SW 1271 (cell line): ENCODE measurements at places on chromosomes 11 and 22.

- DNase-seq, result peak; percentile 87
Measured at GRCh38 chr11:86459682-86460460, 85.2 kb downstream of the CCDC81 start.

GRCh38 chr11:27233654-27234042 lies 129.4 kb downstream of the CCDC34 start:
- no peak for DNase-seq

GRCh38 chr22:19048531-19048930 lies 73.7 kb downstream of the DGCR2 start:
- DNase-seq, result no peak

GRCh38 chr11:69832561-69833413 lies 13.6 kb upstream of the FGF3 start:
- DNase-seq, result no peak

DNA sequence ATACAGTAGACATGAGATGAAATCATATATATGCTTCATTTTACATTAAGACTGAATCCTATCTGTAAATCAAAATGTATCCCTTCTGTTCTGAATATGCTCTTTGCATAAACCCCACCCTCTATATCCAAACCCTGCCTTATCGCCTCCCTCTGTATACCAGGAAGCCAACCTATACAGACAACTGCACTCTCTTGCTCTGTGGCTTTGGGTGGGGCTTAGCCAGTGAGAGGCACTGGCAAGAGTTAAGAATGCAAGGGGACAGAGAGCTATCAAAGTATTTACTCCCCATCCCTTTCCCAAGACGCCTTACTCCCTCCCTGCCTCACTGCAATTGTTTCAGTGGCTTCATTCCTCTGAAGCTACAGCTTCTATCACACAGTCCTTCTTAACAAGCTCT lies 309.8 kb downstream of the TTC28 start:
- DNase-seq, result no peak

DNA sequence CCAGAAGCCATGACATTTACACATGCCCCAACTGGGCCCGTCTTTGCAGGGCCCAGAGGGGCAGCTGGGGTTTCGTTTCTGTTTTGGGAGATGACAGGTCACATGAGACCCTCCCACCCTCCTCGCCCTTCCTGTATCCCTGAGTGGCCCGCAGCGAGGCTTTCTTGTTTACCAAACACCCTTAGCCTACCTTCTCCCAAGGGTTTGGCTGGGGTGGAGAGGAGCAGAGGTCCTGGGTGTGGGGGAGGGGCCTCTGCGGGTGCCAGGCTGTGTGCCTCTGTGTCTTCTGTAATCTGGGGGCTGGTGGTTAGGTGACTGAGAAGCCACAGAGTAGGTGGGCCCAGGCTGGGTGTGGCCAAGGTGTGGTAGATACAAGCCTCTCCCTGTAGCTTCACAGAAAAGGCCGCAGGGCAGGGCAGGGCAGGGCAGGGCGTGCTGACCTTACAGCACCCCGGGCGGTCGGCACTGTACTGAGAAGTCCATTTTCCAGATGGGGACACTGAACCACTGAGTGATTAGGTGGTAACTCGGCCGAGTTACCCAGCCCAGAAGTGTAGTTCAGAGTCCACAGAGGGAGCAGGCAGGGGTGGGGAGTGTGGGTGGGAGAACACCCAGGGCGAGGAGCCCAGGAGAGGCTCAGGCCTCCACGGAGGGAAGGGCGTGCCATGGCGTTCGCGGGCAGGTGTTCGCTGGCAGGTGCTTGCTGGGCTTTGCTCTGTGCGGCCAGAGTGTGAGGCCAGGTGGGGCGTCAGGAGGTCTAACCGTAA lies 8.7 kb downstream of the PRR5 start:
- DNase-seq, result no peak

- no peak for DNase-seq
Measured at GRCh38 chr11:118095967-118096367, 9.2 kb upstream of the SMIM35 start.

- no peak for DNase-seq
Measured at GRCh38 chr11:36211761-36212430, 77.3 kb downstream of the COMMD9 start.

- DNase-seq, result no peak
Measured at GRCh38 chr22:40610329-40610850, 26.1 kb downstream of the MRTFA start.

GRCh38 chr22:44409211-44409973 lies 88.6 kb downstream of the RTL6 start:
- DNase-seq, result no peak

- DNase-seq, result no peak
Measured at GRCh38 chr11:79471071-79471844, 30.4 kb upstream of the TENM4 start.

DNA sequence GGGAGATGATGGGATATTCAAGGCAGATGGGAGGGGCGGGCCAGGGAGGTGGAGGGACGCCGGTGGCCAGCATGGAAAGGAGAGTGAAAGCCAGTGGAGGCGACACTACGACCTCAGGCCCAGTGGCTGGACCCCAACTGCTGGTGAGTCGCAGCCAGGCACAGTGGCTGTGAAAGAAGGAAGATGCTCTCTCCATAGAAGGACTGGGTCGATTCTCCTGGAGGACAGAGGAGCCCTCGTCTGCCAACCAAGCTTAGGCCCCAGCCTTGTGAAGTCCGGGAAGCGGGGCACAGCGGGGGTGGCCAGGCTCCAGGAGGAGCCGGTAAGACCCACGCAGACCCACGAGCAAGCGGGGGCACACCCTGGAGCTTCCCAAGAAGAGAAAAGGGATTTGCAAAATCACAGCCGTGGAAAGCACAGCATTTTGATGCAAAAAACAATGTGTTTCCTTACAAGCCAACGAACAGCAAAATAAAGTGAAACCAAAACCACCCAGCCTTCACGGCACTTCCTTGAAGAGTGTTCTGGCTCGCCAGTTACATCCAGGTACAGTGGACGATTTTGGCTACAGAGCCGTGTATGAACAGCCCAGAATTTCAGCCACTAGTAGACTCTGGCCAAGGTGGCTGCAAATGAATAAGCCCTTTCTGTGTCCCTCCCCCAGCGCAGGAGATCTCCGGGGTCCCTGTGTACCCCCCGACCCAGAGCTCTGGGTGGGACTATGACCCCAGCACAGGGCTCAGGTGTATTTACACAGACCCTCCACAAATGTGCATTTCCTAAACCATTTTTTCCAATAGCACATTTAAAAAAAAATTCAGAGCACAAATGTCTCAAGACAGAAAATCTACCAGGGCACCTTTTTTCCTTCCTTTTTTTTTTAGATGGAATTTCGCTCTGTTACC lies 96.9 kb downstream of the TRMU start:
- DNase-seq, result no peak

DNA sequence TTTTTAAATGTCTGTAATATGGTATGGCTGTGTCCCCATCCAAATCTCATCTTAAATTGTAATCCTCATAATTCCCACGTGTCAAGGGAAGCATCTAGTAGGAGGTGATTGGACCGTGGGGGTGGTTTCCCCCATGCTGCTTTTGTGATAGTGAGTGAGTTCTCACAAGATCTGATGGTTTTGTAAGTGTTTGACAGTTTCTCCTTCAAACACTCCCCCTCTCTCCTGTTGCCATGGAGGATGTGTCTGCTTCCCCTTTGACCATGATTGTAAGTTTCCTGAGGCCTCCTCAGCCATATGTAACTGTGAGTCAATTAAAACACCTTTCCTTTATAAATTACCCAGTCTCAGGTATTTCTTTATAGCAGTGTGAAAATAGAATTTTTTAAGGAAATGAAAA lies 31.1 kb upstream of the CD44 start:
- DNase-seq, result no peak

DNA sequence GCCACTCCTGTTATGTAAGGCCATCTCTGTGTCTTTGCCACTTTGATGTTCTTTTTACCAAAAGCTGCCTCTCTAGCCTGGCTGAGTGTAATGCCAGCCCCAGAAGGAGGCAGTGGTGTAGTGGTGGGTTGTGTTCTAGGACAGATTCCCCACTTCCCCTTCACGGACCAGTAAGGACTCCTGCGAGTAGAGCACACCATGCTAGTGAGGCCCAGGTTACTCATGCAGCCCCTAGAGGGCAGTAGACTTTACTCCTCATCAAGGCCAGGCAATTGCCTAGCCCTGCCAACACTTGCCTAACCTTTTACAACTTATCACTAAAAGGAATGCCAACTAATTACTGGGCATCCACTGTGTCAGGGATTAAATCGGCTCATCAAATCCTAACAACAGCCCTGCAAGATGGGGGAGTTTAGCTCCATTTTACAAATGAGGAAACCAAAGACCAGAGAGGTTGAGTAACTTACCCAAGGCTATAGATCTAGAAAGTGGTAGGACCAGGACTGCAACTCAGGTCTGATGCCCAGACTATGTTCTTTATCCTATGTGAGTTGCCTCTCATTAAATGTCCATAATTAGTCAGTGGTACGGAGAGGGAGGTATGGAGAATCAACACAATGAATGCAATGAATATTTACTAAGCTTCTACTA lies 75.3 kb downstream of the APIP start:
- peak; percentile 28 for DNase-seq

- DNase-seq, result no peak
Measured at GRCh38 chr11:29184939-29185890, 831.6 kb downstream of the KCNA4 start.

DNA sequence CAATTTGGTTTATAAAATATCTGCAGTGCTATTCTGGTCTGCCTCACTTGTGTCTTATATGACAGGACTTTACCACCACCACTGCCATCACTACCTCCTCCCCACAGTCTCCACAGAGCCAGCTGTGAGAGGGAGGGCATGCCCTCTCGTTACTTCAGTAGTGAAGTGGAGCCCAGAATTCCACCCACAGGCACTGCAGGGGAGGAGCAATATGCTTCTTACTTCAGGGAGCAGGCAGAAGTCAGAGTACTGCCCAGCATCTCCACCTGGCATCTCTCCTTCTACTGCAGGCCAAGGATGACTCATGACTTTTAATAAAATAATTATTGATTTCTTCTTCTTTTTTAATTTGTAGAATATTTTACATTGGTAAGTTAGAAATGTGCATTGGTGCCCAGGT lies 255.5 kb downstream of the DYNC2H1 start:
- no peak for DNase-seq

- no peak for DNase-seq
Measured at GRCh38 chr11:58863697-58864096, 19.2 kb upstream of the GLYATL2 start.

GRCh38 chr22:49865156-49865555 lies 11.5 kb downstream of the ZBED4 start:
- no peak for DNase-seq

- no peak for DNase-seq
Measured at GRCh38 chr11:72781063-72781312, 12.9 kb downstream of the STARD10 start.

- DNase-seq, result no peak
Measured at GRCh38 chr11:75190652-75191329, 39.9 kb downstream of the SLCO2B1 start.

DNA sequence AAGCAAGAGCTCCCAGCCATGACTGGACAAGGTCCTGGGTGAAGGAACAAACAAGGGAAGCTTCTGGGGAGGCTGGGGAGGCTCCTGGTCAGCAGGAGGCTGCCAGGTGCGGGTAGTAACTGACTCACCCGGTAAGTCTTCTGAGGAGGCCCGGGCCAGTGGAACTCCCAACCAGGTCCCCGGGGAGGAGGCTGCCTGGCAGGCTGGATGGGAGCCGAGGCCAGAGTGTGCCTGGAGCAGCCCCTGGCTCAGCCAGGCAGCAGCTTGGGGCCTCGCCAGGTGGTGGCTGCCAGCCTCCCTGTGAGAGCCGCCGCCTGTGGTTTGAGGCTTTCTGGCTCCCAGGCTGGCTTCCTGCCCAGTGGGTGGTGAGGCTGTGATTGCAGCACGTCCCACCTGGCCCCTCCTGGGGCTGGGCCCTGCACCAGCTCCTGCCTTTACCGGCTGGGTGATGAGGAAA lies 46.2 kb downstream of the IGF2 start:
- DNase-seq, result no peak

GRCh38 chr11:122343210-122343609 lies 227.2 kb upstream of the BLID start:
- DNase-seq, result no peak

GRCh38 chr11:12577725-12578644 lies 96.2 kb upstream of the TEAD1 start:
- no peak for DNase-seq

DNA sequence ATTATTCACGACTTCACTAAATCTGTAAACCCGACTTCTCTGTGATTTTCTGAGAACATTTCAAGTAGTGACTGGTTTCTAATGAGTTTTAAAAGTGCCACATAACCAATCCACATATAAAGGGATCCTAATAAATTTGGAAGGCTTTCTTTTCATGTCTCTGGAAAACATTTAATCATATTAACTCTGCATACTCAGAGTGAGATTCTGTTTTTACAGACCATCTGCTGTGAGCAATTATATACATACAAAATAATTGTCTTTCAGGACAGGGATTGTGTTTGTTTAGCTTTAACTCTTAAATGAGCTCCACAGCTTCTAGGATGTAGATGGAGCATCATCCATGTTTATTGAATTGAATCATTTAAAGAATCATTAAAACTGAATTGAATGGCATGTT lies 65.1 kb downstream of the PRMT3 start:
- no peak for DNase-seq

GRCh38 chr11:16336204-16336603 lies 20.1 kb downstream of the SOX6 start:
- no peak for DNase-seq

DNA sequence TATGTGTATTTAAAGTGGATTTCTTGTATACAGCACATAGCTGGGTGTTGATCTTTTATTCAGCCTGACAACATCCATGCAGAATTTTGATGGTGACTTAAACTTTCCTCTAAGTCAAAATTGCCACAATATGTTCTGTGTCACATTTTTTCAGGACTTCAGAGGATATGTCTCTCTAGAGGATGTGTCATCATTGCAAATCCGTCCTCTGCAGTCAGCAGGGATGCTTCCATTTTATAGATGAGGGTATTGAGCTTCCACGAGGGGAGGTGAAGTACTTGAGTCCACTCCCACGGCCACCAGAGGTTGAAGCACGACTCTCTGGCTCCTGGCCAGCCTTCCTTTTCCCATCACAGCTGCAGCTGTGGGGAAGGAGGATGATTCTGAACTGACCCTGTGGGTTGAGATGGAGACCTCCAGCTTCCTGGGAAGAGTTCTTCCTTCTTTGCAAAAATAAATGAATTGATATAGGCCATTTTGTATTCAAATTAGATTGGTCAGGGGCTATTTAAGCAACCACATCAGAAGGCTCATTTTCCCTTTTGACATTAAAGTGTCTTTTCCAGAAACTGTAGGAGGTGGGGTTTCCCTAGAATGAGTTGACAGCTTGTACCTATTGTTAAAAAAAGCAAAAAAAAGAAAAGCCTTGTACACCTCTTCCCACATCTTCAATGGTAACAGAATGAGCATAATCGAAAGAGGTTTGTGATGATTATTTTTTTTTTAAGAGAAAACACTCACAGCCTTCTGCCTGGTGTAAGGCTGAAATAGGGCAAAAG lies 55.2 kb upstream of the MYEOV start:
- DNase-seq, result no peak

- DNase-seq, result no peak
Measured at GRCh38 chr22:38309614-38310517, 7.4 kb downstream of the CSNK1E start.
